ENCODE measurements at places on chromosomes 2 and 18.

DNA sequence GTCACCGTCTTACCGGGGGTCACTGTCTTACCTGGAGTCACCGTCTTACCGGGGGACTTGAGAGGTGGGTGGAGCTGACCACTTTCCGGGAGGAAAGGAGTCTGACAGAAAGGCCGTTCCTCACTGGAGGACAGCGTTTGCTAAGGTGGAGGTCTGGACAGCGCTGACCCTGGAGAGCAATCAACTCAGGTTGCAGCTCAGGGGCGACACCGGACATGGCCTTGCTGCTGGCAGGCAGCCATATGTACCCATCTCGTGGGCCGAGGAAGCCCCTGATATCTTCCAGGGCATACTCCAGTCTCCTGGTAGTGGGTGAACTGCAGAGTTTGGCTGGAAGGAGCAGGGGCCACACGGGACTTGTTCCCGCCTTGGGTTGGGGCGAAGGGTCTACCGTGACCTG lies 234.6 kb upstream of the MYT1L start:
- DNase-seq, result no peak

- DNase-seq, result no peak
Observed at GRCh38 chr2:221241072-221241471, 331.0 kb downstream of the EPHA4 start.

DNA sequence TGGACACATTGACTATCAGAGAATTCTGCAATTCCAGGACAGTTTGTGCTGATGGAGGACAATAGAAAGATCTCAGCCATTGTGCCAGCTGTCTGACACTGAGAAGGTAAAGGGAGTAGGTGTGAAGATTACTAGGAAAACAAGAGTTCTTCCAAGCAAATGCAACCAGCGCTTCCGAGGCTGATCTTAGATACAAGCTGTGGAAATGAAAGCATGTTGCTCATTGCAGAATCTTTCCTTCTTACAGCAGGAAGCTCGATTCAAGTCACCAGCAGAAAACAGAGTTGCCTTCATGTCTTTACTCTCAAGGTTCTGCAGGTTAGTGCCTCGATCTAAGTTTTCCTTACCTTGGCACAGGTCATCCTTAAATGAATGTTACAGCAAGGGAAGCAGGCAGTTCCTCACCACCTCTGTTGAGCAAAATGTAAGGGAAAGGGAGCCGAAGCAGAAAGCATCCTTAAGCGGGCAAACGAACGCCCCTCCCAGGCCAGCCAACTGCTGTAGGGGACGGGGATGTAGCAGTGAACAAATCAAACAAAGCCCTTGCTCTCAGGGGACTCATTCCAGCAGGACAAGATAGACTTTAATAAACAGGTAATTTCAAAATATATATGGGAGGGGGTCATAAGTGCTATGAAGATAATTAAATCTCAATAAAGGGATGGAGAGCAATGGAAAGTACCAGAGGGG lies 54.3 kb downstream of the MARCHF4 start:
- no peak for DNase-seq

DNA sequence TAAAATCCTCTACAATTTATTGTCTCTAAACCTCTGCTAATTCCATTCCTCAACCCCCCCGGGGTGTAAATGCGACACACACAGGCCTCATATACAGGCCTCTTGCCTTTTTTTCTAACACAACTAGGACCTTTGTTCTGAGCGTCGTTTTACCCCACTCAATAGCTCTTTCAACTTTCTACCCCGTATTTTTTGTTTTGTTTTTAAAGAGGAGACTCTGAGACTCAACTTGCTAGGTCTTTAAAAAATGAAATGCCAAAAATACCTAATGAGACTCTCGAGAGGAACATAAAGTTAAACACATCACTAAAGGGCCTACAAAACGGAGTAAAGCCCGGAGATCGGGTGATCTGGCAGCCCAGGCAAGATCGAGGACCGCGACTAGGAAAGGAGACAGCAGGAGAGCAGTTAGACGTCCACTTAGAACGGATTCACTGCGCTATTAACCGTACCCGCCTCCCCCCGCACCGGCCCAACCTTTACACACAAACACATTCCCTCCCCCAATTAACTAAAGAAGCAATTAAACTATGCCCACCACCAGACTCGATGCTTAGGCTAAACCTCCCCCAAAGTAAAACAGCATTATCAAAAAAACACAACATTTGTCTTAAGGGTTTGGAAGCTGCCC lies 1.7 kb downstream of the TRIP12 start:
- peak; percentile 14 for DNase-seq

DNA sequence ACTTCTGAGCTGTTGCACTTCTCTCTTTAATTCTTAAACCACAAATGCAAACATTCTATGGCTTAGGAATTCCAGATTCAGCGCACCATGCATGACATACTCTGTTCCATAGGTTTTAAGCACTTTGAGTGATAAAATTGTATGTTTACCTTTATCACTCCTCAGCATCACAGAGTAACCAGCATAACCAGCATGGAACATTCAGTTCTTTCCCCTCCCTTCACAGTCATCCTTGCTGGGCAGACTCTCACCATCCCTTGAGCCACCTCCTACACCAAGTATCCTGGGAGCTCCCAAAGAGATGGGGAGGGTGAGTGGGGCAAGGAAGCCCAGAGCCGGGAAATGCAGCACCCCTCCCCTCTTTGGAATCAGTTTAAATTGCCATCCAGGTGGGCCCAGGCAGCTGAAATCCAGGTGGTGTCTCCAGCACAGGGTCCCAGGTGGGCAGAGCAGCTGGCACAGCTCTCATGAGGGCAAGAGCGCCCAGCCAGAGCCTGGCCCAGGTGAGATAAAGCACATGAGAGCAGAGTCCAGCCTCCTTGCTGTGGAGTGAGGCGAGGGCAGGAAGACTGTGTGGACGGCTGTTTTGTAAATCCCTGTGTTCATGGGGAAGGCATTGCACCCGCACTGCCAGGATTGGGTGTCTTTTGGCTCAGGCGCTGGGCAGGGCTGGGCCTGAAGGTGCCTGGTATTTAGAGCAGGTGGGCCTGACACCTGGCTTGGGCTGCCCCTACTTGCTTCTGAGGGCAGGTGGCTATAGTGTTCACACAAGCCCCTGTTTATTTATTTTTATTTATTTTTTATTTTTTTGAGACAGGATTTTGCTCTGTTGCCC lies 36.8 kb downstream of the LAMA3 start:
- DNase-seq, result no peak

GRCh38 chr2:235747786-235748091 lies 253.9 kb downstream of the AGAP1 start:
- DNase-seq, result no peak

DNA sequence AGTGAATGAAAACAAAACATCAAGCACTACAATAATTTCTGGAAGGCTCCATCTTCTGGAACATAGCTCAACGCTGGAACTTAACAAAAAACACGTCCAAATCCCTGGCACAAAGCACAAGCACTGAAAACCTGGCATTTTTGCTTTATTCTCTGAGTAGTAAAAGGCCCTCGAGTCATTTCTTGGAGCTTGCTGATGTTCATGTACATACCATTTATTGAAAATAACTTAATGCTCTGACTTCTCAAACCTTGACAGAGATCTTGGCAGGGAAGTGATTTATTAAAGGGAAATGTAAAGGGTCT lies 76.5 kb upstream of the STK17B start:
- no peak for DNase-seq

DNA sequence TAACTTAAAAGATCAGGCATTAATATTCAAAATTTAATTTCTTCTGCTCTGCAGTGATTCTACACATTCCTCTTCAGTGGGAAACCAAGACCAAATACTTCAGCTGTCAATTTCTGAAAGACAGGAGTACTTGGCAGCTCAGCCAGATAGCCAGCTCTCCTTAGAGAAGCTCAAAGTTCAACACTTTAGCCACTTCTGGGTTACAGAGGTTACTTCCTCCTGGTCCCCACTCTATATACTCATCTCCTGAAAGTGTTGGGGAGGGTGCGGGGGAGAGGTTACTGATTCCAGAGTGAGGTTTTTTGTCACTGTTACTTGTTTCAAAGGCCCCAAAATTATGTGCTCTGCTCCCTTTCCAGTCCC lies 4.1 kb downstream of the CYTIP start:
- no peak for DNase-seq
